ENCODE measurements at places on chromosomes 1 and 21.

- DNase-seq, result no peak
Observed at GRCh38 chr1:179955287-179955680, 674 bp downstream of the CEP350 start.

DNA sequence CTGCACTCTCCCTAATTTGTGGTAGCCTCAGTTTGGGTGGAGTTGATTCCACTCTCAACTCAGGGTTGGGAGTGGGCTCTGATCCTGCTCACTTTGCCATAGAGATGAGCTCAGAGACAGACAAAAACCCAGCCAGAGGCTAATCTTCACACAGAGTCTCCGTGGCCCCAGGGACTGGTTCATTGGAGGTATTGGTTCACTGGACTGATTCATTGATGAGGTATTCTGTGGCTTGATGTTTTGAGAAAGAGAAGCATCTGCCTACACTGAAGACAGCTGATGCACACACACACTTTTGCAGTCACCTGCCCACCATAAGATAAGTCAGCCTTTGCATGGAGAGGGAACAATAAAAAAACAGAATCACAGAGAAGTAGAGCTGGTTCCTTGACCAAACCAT is 183.8 kb downstream of the AJAP1 start:
- DNase-seq, result no peak

GRCh38 chr1:94648225-94649007 is 106.9 kb upstream of the F3 start:
- peak; percentile 95 for DNase-seq

GRCh38 chr1:231527586-231528171 is 790 bp upstream of the TSNAX start:
- no peak for DNase-seq

GRCh38 chr1:148160343-148161052 is 8.4 kb upstream of the NBPF11 start:
- no peak for DNase-seq

- peak; percentile 31 for DNase-seq
Observed at GRCh38 chr1:7069931-7070330, 284.7 kb downstream of the CAMTA1 start.

DNA sequence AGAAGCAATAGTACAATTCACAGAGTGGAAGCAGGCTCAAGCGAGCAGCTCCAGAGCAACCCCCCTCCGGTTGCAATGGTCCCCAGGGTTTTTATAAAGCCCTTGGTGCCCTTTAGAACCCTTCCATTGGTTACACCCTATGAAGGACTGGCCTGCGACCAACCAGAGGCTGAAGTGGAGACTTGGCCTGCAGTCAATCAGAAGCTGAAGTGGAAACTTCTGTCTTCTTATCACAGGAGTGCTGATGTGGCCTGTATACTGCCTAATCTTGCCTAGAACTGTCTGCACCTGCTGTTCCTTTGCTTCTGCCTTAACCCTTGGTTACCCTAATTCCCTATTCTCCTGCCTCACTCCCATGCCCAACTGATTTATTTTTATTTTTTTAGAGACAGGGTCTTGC is 15.4 kb upstream of the FRRS1 start:
- no peak for DNase-seq

- DNase-seq, result no peak
Observed at GRCh38 chr1:94795434-94795833, 24.7 kb upstream of the SLC44A3 start.
